ENCODE measurements at places on chromosomes 12 and 14.

GRCh38 chr14:99188731-99189191 is 83.2 kb downstream of the BCL11B start:
- DNase-seq = no peak

DNA sequence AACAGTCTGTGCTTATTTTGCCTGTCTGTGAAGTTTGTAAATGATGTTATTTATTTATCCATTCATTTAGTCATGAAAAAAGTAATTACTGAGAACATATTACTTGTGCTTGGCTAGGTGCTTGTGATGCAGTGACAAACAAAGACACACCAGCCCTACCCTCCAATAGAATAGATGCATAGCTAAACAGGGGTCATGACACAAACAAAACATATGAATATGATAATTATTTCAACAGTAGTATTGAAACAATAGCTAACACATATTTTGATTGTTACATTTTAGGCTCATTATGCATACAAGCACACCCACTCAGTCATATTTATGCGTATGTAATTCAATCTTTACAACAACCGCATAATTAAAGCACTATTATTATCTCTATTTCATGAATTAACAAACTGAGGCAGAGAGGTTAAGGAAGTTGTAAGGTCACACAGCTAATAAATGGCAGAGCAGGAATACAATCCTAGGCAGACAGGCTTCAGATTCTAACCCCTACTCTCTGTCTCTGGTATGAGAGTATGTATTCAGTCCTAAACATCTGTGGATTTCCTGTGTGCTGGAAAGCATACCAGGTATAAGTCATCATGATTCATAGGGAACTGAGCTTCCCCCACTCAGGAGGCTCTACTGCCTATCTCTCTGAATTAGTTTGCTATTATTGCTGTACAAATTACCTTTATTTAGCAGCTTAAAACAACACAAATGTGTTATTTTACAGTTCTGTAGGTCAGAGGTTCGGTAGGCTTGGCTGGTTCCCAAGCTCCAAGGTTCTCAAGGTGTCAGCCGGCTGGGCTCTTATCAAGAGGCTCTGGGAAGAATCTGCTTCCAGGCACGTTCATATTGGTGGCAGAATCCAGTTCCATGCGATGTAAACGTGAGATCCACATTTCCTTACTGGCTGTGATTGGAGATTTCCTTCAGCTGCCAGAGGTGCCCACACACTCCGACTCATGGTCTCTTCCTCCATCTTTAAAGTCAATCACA is 509.4 kb downstream of the GALC start:
- DNase-seq = peak; percentile 6

DNA sequence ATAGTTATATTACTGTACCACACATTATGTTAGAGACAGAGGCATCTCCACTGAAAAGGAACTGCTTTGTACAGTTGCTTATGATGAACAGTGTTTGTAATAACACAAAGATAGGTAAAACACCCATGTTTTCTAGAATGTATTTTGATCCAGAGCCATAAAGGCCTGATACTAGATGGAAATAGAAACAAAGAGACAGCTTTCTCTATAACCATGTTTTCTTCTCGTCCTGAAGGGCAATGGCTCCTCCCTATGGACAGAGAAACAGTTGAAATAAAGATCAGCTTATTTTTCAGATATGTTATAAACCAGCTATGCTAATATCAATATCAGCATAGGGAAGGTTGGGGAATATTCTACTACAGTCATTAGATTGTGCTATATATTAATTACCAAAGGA is 109.2 kb downstream of the ATXN7L3B start:
- DNase-seq = no peak

DNA sequence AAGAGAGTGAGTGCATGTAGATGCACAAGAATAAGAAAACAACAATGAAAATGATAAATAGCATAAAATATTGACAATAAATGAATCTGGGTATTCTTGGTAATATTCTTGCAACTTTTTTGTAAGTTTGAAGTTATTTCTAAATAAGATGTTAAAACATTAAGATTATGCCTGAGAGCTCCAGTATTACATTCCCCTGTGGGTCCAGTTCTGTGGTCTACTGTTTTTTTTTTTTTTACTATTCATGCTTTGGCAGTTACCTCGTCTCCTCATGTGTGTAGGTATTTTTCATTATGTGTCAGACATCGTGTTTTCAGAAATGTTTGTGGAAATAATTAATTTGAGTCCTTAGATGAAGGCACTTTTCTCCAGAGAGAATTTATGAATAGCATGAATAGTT is 386.2 kb downstream of the AACS start:
- DNase-seq = no peak

GRCh38 chr14:102986810-102987579 is 64.5 kb downstream of the AMN start:
- DNase-seq = peak; percentile 46

DNA sequence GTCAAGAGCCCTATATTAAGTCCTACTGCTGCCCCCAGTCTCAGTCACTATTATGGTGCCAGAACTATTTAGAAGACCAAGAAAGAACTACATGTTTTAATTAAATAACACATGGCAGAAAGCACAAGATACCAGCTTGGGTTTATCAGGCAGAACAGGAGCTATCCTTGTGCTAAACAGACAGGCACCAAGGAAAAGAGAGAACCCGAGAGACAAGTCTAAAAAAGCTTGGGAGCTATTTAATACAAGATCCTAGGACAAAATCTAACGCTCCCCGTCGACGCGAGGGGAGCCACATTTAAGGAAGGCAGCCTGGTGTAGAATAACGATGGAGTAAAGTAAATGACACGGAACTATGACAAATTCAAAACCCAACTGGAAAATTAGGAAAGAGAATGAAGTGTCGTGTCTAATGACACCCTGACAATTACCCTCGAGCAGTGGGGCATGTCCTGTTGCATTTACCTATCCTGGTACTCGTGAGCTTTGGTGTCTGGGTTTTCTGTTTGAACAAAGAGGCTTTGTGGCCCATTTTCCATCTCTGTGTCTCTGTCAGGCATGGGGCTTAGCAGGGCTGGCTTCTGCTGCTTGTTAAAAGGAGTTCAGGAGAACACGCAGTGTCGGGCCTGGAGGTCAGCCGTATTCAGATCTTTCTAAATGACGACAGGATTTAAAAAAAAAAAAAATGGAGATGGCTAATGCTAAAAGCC is 140.6 kb downstream of the ETNK1 start:
- DNase-seq = no peak

GRCh38 chr12:92462527-92462926 is 240.3 kb upstream of the PLEKHG7 start:
- no peak for DNase-seq

DNA sequence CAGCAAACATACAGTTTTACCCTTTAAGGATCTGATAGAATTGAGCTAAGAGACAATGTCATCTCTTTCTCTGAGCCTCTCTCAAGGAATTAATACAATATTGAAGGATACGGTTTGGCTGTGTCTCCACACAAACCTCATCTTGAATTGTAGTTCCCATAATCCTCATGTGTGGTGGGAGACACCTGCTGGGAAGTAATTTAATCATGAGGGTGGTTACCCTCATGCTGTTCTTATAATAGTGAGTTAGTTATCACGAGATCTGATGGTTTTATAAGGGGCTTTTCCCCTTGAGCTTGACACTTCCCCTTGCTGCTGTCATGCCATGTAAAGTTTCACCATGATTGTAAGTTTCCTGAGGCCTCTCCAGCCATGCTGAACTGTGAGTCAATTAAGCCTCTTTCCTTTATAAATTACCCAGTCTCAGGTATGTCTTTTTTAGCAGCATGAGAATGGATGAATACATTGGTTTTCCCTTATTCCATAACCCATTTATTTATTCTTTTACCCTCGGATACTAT is 47.6 kb downstream of the TMEM30B start:
- DNase-seq = no peak

DNA sequence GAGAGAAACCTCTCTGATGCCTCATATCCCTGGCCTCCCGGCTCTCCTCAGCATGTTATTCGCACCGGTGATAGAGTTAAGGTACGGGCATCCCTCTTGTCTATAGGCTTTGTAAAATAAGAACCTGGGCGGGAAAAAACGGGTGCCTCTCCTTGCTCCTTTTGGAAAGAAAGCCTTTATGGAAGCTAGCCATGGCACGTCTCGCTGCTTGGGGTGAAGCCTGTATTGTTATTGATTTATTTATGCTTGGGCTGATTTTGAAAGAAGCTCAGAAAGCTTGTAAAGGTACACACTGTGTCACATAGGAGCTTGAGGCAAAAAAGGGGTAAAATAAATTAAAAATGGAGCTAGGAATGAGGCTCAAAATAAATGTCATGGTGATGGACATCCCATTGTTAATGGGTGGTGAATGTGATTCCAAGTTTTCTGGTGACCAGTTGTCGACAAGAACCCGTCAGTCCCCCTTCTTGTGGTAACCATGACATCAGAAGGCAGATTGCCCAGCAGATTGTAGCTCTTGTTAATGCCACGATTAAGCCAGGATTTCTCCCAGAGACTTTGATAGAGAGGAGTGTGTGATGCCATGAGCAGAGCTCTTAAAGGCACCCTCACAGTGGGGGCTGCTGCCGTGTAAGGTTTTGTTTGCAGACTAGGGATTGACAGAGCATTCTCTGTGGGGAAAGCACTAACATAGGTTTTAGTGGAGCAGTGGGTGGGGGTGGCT is 50.4 kb upstream of the ASPG start:
- no peak for DNase-seq
